ENCODE measurements at places on chromosomes 5 and 9.

DNA sequence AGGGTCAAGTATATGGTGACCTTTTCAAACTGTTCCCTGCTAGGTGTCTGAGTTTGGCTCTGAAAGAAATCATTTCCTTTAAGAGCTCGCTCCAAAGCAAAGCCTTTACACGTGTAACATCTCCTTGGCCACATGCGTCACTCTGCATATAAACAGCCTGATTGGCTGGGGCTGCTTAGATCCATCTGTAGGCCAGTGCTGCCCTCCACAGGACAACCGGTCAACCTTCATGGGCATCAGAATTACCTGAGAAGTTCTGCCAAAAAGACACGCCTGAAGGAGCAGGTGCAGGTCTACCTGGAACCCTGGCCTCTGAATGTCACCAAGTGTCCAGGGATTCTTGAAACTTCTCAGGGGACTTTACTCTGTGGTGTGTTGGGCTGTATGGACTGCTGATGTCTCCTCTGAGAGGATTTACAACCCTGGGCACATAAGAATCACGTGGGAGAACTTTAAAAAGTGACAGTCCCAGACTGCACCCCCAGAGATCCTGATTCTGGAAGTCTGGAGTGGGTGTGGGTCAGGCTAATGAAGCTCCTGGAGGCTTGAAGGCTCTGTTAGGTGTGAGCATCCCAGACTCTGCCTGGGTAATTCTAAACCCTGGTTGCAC, 497.6 kb downstream of the GADD45G start:
- peak; percentile 81 for DNase-seq

DNA sequence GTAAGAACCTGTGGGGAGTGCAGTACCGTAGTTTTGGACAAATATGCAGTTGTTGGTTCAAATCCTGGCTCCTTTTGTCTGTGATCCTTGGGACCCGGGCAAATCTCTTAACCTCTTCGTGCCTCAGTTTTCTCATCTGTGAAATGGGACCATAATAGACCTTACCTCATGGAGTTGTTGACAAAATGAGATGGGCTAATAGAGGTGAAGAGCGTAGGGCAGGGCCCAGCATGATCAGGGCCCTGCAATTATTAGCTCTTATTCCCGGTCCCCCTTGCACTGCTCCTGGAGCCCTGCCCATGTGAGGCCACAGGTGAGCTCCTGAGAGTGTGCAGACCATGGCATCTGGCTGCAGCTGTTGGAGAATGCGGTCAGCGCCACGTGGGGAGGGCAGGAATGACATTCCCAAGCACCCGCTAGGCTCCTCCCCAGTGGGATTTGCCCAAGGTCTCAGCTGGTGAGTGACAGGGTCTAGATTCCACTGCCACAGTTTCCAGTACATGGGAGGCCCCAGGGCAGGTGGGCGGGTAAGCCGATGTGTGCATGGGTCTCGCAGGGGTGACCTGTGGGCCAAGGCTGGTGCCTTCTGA, 41.0 kb downstream of the NEK6 start:
- DNase-seq: no peak

DNA sequence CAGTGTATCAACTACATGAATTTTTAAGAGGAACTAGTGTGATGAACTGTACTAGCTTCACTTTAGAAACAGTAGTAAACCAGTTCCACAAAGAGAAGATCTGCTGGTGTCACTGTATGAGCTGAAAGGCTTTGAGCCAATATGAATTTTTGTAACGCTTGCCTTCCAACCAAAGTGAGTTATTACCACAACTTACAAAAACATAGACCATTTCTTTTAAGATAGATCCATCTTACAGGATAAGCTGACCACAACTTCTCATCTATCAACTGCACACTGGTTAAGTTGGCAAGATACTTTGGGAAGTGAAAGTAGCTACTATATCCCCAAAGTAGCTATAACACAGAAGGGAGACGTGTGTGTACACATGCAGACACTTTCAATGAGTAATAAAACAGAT, 849.6 kb upstream of the DMAC1 start:
- DNase-seq: no peak

- DNase-seq: peak; percentile 57
Observed at GRCh38 chr5:62460578-62460983, 48.0 kb downstream of the IPO11 start.

- no peak for DNase-seq
Observed at GRCh38 chr5:99807346-99807745, 727.8 kb upstream of the FAM174A start.

Measured in muscle of back (tissue), 13 donors.